Thoracic aorta endothelial cell (primary cell): ENCODE measurements at places on chromosomes 12 and 14. TPM values are rescaled to one million over a fixed set of nuclear protein-coding genes. Genes with fewer than 3 reads are reported as not detected.

Gene COQ6
- total RNA-seq, result 13.2 and 17.3 TPM in 2 replicates

Gene REM2
- total RNA-seq, result 0.13 TPM in 1 of 2 replicates, not detected in the other

Gene SMIM41
- 0.13 TPM in 1 of 2 replicates, not detected in the other for total RNA-seq

Gene ESRRB
- total RNA-seq, result under 0.01 TPM in 1 of 2 replicates, not detected in the other

Gene MOAP1
- 14.6 and 15.7 TPM in 2 replicates for total RNA-seq

Gene CLEC2B
- 24.6 and 79.1 TPM in 2 replicates for total RNA-seq

Gene PLEK2
- total RNA-seq, result 10.1 and 11.1 TPM in 2 replicates

Gene BCL2L14
- not detected in 2 replicates for total RNA-seq

Gene ZC2HC1C
- total RNA-seq, result 1.1 and 2.0 TPM in 2 replicates

Gene KLRC4
- not detected in 2 replicates for total RNA-seq

Gene SLC7A7
- total RNA-seq, result 14.7 and 20.9 TPM in 2 replicates

Gene GPR162
- total RNA-seq, result 5.7 and 9.4 TPM in 2 replicates

Gene SLC4A8
- total RNA-seq, result 5.2 and 5.5 TPM in 2 replicates

Gene GMFB
- 99.8 and 121 TPM in 2 replicates for total RNA-seq

Gene SSTR1
- total RNA-seq, result 1.2 and 2.9 TPM in 2 replicates

Gene ABCD2
- total RNA-seq, result not detected in 2 replicates

Gene P2RX2
- total RNA-seq, result not detected in 2 replicates

Gene MYO1H
- total RNA-seq, result not detected in 2 replicates

Gene ATF7IP
- 63.4 and 69.9 TPM in 2 replicates for total RNA-seq

Gene RPS29
- 3,755 and 4,418 TPM in 2 replicates for total RNA-seq

Gene HOXC11
- not detected in 2 replicates for total RNA-seq

Gene TC2N
- under 0.01 and 0.07 TPM in 2 replicates for total RNA-seq

Gene WASHC4
- total RNA-seq, result 245 and 299 TPM in 2 replicates

Gene DIO3
- total RNA-seq, result not detected in 2 replicates

Gene FAM177A1
- total RNA-seq, result 28.1 and 36.2 TPM in 2 replicates

Gene CLEC6A
- not detected in 2 replicates for total RNA-seq

Gene TAS2R14
- total RNA-seq, result 4.9 and 6.8 TPM in 2 replicates

Gene GLI1
- total RNA-seq, result 0.07 TPM in 1 of 2 replicates, not detected in the other

Gene CLEC2A
- not detected in 2 replicates for total RNA-seq

Gene VSX2
- not detected in 2 replicates for total RNA-seq

Gene STAC3
- total RNA-seq, result not detected in 2 replicates

Gene LMNTD1
- total RNA-seq, result not detected in 2 replicates

Gene RFX4
- total RNA-seq, result not detected in 2 replicates

Gene PRPH
- 0.14 and 0.27 TPM in 2 replicates for total RNA-seq

Gene ADCY6
- total RNA-seq, result 29.1 and 31.9 TPM in 2 replicates

Gene TMEM119
- not detected in 2 replicates for total RNA-seq
